GM23248 (cell line): ENCODE measurements at places on chromosomes 3 and 15.

DNA sequence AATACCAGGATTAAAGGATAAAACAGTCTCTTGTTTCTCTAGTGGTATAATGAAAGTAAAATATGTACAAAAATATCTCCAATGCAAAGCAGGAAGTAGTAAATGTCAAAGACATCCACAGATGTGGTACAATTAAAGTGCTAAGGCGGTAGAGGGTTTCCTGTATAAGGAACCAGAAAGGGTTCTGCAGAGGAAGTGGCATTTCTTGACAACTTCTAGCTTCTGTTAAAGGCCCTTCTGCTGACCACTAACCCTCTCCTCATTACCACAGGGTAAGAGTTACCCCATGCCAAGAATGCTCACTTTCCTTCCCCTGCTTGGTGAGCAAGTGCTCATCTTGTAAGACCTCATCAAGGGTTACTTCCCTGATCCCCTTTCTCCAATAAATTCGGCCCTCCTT is 883.6 kb upstream of the NR2F2 start:
- DNase-seq: no peak

GRCh38 chr15:43872416-43873020 is 45.7 kb downstream of the WDR76 start:
- peak; percentile 89 for DNase-seq

- DNase-seq: no peak
Observed at GRCh38 chr3:25618028-25618427, 46.7 kb downstream of the TOP2B start.

- peak; percentile 17 for DNase-seq
Observed at GRCh38 chr3:169965562-169966427, 812 bp upstream of the SEC62 start.

DNA sequence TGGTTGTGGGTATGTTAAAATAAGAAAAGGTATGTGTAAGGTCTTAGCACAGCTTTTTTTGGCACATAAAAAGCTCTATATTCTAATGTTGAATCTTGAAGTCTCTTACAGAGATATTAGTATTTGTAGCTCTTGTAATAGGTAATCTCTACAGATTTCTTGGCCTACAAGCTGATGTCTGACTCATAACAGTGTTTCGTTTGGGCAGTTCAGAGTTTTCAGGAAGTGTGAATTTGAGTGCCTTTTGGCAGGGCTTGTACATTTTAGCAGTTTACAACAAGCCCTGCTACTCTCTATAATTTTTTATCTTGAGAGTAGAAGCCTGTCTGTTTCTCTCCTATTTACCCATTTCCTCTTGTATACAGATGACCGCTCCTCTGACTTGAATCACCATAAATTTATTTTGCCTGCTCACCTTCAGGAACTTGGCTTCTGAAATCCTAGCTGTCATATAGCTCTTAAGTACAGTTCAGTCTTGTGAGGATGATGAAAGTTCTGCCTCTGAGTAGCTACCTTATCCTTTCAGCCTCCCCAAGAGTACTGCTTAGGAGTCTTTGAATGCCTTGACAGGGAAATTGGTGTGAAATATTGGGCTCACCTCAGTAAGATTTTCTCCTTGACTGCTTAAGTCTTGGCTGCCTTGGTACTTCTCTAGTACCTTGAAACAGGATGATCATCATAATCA is 419.9 kb upstream of the RARB start:
- DNase-seq: no peak

DNA sequence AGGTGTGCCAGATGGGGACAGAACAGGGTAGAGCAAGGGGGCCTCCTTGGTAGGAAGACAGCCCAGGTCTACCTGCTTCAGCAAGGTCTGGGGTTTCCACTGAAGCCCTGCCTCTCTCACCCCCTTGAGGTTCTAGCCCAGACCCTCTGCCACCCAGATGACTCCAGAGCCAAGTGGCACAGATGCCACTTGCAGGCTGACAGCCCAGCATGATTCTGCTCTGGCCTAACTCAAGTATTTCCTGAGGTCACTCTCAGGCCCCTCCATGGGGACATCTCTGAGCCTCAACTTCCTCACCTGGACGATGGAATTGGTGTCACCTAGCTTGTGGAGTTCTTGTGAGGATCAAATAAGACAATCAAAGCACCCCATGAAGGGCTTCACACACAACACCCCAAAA is 23.9 kb downstream of the PLXNB1 start:
- DNase-seq: no peak

- no peak for DNase-seq
Observed at GRCh38 chr15:38904298-38904697, 339.7 kb upstream of the RASGRP1 start.

DNA sequence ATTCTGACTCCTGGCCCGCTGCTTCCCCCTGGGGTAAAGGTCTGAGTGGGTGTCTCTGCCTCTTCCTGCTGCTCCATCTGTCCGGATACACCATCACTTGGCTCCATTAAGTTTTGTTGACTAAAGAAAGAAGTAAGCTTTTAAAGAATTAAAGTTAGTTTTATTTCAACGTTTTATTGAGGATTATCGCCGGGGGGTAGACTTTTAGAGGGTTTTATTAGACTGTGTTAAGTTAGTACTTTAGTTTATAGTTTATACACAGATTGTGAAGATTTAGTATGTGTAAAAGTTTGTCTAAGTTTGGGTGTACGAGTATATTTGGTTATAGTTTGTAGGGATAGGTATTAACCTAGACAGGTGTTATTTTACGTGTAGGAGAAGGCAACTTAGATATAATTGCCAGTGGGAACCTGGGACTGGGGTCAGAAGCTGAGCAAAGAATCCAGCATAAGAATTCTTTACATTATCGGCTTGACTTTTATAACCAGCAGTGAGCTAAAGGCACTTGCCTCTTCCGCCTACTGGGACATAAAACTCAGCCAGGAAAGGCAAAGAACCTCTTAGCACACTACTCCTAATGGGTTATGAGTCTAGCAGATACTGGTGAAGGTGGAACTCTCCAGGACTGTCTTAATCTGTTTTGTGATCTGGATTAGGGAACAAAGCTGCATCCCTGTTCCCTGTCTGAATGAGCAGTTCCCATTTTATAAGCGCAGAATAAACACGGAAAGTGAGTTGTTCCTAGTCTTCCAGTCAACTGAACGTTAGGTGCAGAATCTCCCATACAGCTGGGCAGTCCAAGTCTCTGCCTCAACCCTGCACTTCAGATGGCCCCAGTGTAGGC is 131.3 kb downstream of the FAM43A start:
- DNase-seq: no peak

- peak; percentile 32 for DNase-seq
Observed at GRCh38 chr3:94303897-94304296, 241.0 kb downstream of the NSUN3 start.

DNA sequence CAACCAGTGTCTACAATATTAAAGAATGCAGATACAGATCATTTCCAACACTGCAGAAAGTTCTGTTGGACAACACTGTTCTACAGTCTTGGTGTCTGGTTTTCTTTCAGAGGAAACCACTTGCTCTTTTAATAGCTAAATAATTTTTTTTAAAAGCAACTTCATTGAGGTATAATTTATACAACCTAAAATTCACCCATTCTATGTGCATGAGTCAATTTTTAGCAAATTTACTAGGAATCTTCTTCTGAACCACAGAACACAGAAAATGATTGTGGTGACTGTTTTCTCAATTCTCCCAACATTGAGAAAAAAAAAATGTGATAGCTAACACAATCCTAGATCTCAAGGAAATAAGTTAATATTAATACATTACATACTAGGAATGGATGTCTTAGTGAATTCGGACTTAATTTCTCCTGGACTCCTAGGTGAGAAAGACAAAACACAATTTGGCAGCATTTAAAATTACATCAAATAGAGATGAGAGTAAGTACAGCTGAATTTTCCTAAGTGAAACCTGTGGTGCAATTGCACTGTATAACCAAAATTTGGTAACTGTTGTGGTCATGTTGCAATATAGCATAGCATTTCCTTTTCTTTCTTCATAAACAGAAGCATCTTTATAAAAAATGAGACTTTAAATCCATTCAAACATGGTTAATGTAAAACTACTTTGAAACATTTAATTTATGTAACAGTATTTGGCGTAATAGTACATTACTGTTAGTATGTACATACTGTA is 15.3 kb upstream of the PLCL2 start:
- DNase-seq: peak; percentile 49

DNA sequence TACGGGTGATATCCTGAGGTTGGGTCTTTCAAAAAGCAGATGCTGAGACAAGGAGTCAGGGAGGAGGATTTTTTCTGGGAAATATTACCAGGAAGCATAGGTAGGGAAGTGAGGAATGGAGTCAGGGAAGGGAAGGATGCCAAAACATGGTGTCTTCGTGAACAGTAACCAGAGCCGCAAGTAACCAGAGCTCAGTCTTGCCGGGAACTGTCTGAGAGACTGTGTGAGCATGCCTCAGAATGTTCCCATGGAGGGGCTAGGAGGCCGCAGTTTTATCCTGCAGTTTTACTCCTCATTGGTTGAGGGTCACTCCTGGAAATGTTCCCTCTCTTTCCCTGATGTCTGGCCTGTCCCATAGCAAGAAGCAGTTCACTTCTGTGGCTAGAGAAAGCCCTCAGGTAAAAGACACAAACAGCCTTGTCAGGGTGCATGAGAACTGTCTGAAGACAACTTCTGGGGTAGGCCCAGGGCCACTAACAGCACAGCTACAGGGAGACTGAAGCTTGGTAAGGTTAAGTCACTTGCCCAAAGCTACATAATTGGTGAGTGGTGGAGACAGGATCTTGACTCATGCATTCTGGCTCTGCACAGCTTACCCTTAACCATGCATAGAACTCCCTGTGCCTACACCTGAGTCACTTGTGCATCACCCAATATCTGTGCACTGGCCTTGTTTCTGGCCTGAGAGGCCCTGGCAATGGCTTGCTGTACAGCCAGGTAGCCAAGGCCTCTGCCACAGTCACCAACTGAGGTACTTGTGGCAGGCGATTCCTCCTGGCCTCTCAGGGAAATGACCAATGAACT is 76.3 kb upstream of the FRMD4B start:
- no peak for DNase-seq

GRCh38 chr3:198065897-198066296 is 105.9 kb downstream of the LMLN start:
- no peak for DNase-seq
